Breast epithelium (tissue), 4 donors: ENCODE measurements at places on chromosomes 12 and 14. TPM values are rescaled to one million over a fixed set of nuclear protein-coding genes. Genes with fewer than 3 reads are reported as not detected.

DNA sequence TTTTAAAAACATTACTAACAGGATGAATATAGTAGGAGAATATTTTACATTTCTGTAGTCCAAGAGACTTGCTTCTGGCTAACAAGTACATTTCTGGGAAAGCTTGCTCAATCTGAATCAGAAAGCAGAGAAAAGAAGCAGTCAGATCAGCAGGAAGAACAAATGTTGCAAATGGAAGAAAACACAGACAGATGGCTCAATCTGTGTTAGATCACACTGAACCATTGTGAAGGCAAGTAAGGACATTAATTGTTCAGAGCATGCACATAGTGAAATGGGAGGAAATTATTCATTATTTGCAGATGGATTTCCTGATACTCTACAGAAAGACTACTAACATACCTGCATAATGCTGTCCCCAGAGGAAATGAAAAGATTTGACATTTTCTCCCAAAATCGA lies 65.2 kb upstream of the CNOT2 start:
- H3K27me3 ChIP-seq, result no peaks in the 10 kb centered on the region
- no peak overlapping the region for H3K4me3 ChIP-seq

DNA sequence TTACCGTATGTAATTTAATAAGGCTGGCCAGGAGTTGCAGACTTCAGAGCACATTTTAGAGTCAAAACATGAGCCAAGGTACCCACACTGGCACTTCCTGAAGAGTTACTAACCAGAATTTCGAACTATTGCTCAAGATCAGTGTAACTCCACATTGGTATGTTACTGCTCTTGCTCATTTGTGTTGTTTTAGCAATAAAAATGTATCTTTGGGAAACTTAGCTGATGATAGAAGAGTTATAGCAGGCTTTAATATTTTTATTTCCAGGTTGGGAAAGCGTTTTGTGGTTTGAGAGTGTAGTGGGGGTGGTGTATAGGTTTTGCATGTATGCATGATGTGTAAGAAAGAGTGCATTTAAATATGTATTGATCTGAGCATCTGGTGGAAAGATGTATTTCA lies 96.6 kb downstream of the SCN8A start:
- H3K4me3 ChIP-seq, result no peak overlapping the region
- H3K27me3 ChIP-seq, result no peaks in the 10 kb centered on the region
- no peak for DNase-seq
- H3K27ac ChIP-seq, result peak overlapping the region; percentile 11
- H3K36me3 ChIP-seq, result no peaks in the 10 kb centered on the region

GRCh38 chr14:104680806-104681688 lies 8.4 kb upstream of the INF2 start:
- H3K36me3 ChIP-seq, result no peaks in the 10 kb centered on the region
- peak; percentile 68 for DNase-seq
- H3K4me3 ChIP-seq, result peak overlapping the region; percentile 48
- no peaks in the 10 kb centered on the region for H3K27me3 ChIP-seq
- peak overlapping the region; percentile 91 for H3K27ac ChIP-seq

DNA sequence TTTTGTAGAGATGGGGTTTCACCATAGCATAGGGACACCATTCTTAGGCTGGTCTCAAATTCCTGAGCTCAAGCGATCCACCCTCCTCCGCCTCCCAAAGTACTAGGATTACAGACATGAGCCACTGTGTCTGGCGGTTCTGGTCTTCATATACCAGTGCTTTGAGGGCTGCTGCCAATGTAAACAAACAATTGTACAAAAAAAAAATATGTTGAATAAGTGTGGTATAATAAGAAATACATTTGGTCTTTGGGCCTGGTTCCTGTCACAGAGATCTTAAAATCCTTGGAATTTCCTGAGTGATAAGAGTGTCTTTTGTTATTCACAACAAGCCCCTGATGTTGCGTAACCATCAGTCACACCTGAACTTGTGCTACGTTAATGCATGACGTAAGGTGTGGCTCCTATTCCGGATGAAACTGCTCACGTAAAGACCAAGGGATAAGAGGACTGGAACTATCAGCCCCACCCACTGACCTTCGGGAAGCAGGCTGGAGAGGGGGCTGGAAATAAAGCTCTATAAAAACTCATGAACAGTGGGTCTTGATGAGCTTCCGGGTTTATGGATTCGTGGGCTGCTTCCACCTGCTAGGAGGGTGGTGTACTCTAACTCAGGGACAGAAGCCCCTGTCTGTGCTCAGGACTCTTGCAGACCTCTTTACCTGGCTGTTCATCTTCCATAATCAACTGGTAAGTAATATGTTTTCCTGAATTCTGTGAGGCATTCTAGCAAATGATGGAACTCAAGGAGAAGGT lies 16.5 kb upstream of the RIMKLB start:
- no peaks in the 10 kb centered on the region for H3K27me3 ChIP-seq
- H3K4me1 ChIP-seq, result no peaks in the 10 kb centered on the region
- no peak overlapping the region for H3K4me3 ChIP-seq
- no peak for DNase-seq

DNA sequence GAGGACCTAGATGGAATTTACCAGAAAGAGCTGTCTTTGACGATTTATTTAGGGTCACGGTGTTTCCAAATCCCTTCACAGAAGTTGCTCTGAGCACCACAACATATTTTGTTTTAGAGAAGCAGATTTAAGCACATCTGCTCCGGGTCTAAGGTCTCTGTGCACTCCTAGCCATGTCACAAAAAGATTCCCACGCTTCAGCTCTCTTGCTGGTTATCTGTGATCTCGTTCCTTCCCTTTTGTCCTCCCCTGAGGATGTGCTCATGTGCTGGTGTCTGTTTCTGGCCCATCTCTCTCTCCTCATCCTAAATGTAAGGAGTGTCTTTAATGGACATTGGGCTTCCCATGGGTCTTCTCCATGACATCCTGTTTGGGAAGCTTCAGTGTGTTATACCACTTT lies 53.7 kb upstream of the GNPNAT1 start:
- H3K36me3 ChIP-seq, result no peaks in the 10 kb centered on the region
- no peaks in the 10 kb centered on the region for H3K27me3 ChIP-seq
- H3K4me3 ChIP-seq, result peak overlapping the region; percentile 2
- no peaks in the 10 kb centered on the region for H3K4me1 ChIP-seq

DNA sequence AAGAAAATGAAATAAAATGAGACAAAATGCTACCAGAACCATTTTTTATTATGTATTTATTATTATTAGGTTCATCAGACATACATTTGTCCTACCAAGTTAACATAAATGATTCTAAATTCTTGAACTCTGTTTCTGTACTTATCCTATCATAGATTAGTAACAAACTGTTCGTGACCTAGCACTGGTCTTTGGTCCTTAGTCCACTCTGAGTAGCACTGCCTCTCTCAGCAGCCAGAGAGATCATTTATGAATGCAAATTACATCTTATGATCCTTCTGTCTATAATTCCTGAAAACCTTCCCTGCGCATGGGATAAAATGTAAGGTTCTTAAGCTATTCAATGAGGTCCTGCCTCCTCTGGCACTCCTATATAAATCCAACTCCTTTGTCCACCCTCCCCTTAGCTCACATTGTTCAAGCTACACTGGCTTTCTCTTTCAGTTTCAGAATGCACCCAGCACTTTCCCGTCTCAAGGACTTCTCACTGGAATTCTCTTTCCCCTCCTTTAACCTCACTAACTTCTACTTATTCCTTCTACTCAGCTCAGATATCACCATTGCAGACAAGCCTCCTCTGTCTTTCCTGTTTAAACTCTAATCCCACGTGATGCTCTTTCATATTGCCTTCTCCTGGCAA lies 17.1 kb downstream of the PDZRN4 start:
- H3K4me3 ChIP-seq, result peak overlapping the region; percentile 32
- peaks cover 4% of the 10 kb centered on the region for H3K36me3 ChIP-seq
- no peaks in the 10 kb centered on the region for H3K4me1 ChIP-seq
- H3K27me3 ChIP-seq, result no peaks in the 10 kb centered on the region
- DNase-seq, result no peak
- peak overlapping the region; percentile 6 for H3K27ac ChIP-seq

DNA sequence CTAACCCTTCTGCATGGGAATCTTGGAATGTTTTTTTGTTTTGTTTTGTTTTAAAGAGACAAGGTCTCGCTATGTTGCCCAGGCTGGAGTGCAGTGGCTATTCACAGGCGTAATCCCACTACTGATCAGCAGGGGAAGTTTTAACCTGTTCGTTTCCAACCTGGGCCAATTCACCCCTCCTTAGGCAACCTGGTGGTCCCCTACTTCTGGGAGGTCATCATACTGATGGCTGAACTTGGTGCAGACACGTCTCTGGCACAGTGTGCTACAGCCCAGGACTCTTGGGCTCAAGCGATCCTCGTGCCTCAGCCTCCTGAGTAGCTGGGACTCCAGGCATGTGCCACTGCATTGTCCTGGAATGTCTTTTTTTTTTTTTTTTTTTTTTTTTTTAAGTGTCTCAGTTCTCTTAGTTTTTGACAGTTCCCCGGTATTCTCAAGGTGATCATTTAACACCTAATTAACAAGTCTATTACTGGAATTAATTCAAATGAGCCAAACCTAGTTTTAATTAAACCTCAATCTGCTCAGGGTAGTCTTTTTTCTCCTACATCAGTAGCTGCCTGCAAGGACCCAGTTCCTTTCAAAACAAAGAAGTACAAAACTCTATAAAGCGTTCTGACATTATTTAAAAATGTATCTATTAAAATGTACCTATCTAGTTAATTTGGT lies 49.0 kb upstream of the ISM2 start:
- DNase-seq, result no peak
- H3K4me1 ChIP-seq, result no peaks in the 10 kb centered on the region
- no peaks in the 10 kb centered on the region for H3K36me3 ChIP-seq
- no peak overlapping the region for H3K4me3 ChIP-seq
- H3K27me3 ChIP-seq, result no peaks in the 10 kb centered on the region
- H3K27ac ChIP-seq, result no peak overlapping the region

- no peak for DNase-seq
- no peaks in the 10 kb centered on the region for H3K36me3 ChIP-seq
- H3K27ac ChIP-seq, result no peak overlapping the region
- no peaks in the 10 kb centered on the region for H3K27me3 ChIP-seq
- H3K4me1 ChIP-seq, result no peaks in the 10 kb centered on the region
Measured at GRCh38 chr12:1782215-1782614, 38.1 kb upstream of the LRTM2 start.

TMEM253 gene
- total RNA-seq, result 0.98 TPM

CPSF2 gene
- total RNA-seq, result 38.2 TPM

FZD10 gene
- 1.8 TPM for total RNA-seq
